ENCODE measurements at places on chromosomes 6 and 20. TPM values are rescaled to one million over a fixed set of nuclear protein-coding genes. Genes with fewer than 3 reads are reported as not detected.

TFAP2A gene
- total RNA-seq = 26.6 TPM

- no peak for DNase-seq
These were observed 3.8 kb downstream of the SMIM13 start for GRCh38 chr6:11097476-11097875.

TUBB1 gene
- 0.17 TPM for total RNA-seq

- peak; percentile 94 for DNase-seq
These were observed 146.9 kb upstream of the SGK1 start for GRCh38 chr6:134464690-134465411.

GRCh38 chr20:41476013-41476441 is 109.4 kb upstream of the EMILIN3 start:
- DNase-seq = peak; percentile 91

DNA sequence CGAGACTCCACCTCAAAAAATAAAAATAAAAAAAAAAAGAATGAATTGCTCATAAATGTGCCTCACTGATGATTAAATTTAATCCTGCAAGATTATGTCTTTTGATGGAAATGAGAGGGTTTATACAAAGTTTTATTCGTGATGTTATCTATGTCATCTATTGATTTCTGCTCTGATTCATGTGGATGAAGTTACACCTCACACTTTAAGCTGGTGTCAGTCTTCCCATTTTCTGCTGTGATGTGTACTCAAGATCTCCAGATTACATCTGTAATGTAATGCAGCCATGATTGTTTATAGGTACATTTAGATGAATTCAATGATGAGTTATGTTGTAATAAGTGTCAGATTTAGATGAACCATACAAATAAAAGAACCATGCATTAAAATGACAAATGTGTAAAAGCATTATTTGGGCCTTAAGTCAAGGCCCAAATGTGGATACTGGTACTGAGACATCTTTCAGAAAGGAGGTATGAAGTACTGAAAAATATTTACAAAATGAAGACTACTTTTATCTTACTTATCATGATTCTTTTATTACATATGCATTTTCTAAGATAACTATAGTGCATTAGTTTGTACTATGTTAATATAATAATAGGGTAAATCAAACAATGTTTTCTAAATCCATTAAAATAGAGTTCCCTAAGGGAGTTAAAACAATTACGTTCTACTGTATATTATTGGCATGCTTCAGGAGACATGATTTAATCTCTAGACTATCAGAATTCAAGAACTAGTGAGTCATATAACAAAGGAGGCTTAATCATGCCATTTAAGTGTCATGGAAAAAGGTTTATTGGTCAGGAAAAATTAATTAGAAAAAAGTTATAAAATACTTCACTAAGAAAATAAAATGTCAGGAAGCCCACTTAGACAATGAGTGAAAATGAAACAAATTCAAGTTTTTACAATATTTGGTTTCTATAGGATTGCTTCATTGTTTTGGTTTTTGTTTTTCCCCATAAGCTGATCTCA is 34.5 kb downstream of the HCRTR2 start:
- peak; percentile 26 for DNase-seq

Data from M059J (cell line).